ENCODE measurements at places on chromosomes 2 and 18. TPM values are rescaled to one million over a fixed set of nuclear protein-coding genes. Genes with fewer than 3 reads are reported as not detected.

DNA sequence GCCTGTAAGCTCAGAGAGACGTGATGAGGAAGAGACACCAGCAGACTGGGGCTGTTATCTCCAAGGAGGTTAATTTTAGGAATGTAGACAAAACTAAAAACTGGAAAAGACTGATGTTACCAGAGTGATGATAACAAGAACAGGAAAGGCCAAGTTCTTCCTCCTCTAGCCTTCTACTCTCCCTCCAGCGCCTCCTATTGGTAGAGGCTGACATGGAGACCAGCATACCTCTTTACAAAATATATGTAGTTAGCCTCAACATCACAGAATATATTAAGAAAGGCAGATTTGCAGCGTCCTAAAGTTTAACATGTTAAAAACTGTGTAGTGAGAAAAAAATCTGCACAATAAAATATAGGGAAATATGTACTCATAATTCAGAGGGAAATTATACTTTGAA, 66.0 kb downstream of the TCF4 start:
- DNase-seq: peak; percentile 56

DNA sequence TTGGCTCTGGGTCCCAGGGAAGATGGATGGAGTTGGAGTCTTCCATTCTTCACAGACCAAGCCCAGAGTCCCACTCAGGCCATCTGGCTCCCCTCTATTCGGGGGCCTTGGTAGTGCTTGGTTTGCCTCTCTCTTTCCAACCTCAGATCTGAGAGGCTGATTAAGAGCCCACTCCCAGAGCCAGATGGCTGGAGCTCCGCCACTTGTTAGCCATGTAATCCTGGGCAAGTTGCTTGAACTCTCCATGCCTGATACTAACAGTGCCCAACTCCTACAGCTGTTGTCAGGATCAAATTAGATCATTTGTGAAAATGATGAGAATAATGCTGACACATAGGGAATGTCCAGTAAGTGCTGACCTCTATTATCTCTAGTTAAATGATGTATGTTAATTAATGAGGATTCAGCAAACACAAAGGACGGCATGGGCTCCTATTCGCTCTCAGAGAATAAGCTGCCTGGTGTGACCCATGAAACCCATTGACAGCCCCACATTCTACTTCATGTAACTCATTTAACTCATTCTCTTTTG, 46.6 kb upstream of the SLC14A1 start:
- no peak for DNase-seq

DNA sequence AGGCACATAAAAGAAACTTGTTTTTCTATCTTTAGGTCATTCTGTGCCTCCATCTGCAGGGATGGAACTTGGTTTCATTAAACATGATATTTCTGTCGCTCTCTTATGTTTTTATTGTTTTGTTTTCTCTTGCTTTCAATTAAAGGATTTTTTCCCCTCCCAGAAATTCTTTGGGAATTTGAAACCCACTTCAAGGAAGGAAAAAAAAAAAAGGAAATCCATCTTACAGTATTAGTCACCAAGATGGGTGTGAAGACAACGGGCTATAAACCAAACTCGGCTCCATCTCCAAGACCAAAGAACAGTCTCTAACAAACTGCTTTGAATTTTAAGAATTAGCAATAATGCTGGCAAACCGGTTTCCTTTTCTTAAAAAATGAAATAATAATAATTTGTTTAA, 244.1 kb downstream of the BCL11A start:
- DNase-seq: no peak

PRSS56 gene
- not detected for total RNA-seq

CELF4 gene
- not detected for total RNA-seq

Measured in aorta (tissue), 5 donors.